Natural killer cell treated with Interleukin-12 subunit alpha and Interleukin-12 subunit beta and Interleukin-15 and Interleukin-18, amount 100 ng/mL, for 72 hours (primary cell): ENCODE measurements at places on chromosomes 1 and 21. TPM values are rescaled to one million over a fixed set of nuclear protein-coding genes. Genes with fewer than 3 reads are reported as not detected.

DNA sequence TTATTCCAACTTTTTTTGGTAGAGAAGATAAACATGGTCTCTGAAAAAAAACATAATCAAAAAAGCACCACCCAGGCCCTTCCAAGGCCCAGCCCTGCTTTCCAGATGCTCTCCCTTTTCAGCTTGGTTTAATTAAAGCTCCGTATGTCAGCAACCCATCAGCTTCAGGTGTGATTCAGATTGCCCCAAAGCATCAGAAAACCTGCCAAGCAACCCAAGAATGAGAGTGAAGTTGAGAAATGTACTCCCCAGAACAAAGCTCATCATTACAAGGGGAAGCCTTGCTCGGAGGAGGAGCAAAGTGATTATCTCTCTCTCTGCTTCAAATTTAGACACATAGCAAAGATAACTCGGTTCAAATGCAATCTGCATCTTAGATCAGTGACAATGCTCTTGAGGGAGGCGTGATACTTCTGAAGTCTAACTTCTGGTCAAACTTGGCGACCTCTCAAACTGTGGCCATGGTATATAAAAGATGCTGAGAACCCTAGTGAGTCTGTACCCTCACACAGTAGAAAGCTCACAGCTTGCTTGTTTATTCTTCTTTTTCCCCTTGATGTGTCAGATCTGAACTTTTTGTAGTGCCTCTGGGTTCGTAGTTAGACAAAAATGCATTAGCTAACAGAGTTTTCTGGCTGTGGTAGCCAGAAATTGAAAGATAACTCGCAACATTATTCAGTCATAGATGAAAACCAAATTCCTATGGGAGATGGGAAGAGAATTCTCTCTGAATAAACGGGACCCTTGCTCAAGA lies 63.3 kb upstream of the ZC3H11B start:
- no peak for DNase-seq
- no peaks in the 10 kb centered on the region for H3K27me3 ChIP-seq
- H3K36me3 ChIP-seq, result no peaks in the 10 kb centered on the region
- no peak overlapping the region for H3K4me3 ChIP-seq
- no peaks in the 10 kb centered on the region for H3K4me1 ChIP-seq

GRCh38 chr21:8991968-8992621 lies 1529.3 kb upstream of the TPTE start:
- H3K36me3 ChIP-seq, result peaks cover 46% of the 10 kb centered on the region
- no peaks in the 10 kb centered on the region for H3K4me1 ChIP-seq
- no peaks in the 10 kb centered on the region for H3K27me3 ChIP-seq
- no peak overlapping the region for H3K27ac ChIP-seq
- no peak overlapping the region for H3K4me3 ChIP-seq

- no peak for DNase-seq
- no peak within 1 kb of the TSS for H3K4me3 ChIP-seq
- no peak within 1 kb of the TSS for H3K27ac ChIP-seq
- no peaks in the 10 kb centered on the region for H3K36me3 ChIP-seq
- no peaks in the 10 kb centered on the region for H3K4me1 ChIP-seq
These were observed at the start of gene MTARC1 for GRCh38 chr1:220786337-220787068. MTARC1 (plus strand) TSS chr1:220786913; CDS start chr1:220786945, 32 bp downstream.

KIAA1614 gene
- 0.67 TPM for total RNA-seq

FAM72D gene
- total RNA-seq, result 10.1 TPM

C1orf87 gene
- total RNA-seq, result not detected

RXRG gene
- total RNA-seq, result not detected

SETDB1 gene
- total RNA-seq, result 73.6 TPM
